Kasumi-1 (cell line): ENCODE measurements at places on chromosomes 4 and X.

DNA sequence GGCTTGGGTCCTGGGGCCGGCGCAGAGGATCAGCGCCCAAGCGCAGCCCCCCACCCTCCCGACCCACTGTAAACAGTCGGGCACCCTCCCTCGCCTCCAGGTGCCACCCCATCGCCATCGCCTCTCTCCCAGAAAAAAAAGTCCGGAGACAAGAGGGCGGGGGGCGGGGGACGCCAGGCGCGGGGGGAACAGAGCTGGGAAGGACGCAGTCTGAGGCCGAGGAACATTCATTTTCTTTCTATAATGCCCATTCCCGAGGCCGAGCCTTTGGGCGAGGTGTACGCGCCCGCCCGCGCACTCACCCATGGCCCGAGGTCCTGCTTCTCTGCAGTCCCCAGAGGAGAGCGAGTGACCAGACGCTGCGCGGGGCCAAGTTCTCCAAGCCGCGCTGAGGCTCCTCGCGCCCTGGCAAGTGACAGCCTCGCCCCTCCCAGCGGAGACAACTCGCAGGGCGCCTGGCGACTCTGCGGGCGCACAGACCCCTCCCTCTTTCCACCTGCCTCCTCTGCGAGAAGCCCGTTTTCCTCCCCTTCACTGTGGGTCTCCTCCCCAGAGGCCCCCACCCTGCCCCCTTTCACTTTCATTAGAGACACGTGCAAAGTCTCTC, 63.5 kb upstream of the WDR17 start:
- peak; percentile 4 for DNase-seq

DNA sequence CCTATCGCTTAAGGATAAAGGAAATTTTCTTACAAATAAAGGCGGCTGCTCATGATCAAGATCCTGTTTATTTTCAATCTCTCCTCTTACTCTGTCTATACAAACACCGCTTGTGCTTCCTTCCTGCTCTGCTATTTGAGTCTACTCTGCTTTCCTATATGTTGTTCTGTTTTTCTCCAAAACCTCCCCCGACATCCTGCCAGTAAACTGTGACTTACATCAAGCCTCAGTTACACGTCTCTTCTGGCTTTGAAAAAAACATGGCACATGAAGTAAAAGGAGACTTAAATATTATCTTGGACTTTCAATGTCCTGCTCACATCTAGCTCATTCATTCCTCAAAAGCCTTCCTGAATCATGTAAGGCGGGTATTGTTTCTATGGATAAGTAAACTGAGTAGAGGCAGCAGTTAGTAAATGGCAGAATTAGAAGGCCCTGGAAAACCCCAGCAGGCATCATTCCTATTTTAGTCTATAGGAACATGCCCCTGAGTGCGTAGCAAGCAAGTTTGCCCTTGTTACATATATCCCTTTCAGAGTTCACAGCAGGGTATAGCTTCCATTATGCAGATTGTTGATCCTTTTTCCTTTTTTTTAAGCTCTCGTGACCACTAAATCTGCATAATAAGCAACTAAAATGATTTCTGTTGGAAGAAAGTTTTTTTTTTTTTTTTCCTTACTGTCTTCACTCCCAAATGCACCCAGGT, 280.1 kb downstream of the RAPGEF2 start:
- no peak for DNase-seq

DNA sequence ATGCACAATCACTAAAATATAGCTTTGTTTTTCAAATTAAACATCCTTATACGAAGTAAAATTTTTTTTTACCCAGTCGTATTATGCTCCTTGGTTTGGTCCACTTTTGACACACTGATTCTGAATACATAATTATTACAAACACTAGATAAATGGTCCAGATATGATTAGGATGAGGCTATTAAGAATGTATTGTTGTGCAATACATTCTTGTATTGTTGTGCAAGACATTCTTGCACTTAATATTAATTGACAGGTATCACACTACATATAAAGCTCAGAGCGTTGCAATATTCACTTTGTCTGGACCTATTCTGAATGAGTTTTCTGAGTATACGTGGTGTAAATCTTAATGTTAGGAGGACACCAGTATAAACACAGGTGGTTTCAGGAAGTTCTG, 464.0 kb downstream of the CFAP47 start:
- no peak for DNase-seq

DNA sequence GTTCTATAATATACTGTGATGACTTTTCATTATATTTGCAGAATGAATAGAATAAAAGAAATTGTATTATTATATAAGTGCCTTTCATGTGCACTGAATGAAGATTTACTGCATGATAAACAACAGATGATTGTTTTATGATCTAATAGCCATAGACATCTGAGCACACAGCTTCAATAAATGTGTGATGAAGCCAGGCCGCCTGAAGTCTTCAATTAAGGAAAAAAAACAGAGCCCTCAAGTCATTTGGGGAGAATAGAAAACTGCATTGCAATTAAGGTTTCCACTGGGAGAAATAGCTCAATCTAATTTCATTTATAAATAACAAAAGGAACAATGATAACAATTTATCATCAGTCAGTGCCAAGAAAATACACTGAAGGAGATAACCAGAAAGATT, 955.2 kb downstream of the FSTL5 start:
- no peak for DNase-seq

GRCh38 chr4:7826176-7826908, 113.3 kb downstream of the AFAP1 start:
- no peak for DNase-seq

DNA sequence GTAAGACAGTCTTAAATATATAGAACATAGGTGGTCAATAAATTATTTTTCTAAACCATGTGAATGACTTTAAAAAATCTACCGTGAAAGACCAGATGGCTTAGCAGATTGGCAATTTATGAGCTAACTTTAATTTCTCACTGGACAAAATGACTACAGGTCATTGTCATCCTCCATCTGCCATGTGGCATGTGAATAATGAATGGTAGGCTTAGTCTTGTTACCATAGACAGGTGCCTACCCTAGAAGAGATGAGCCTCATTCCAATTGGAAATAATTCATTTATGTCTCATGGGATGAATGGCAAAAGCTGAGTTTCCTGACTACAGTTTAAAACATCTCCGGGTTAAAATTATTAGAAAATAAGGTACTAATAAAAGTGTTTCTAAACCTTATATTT, 1043.3 kb downstream of the FAT4 start:
- no peak for DNase-seq

DNA sequence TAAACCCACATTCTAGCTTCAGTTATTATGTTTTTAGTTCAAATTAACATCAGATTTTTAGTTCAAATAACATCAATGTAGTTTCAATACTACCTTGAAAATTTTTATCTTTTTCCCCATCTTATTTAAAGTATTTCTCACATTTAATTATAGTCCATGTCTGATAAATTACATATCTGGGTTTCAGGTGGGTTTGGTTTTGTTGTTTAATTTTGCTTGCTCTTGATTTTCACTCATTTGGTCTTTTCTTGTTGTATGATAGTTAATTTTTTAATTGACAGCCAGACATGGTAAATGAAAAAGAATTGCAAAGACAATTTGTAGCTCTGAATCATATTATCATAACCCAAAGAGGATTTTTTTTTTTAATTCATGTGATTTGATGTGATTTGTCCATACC, 41.9 kb downstream of the GYG2 start:
- DNase-seq = no peak

DNA sequence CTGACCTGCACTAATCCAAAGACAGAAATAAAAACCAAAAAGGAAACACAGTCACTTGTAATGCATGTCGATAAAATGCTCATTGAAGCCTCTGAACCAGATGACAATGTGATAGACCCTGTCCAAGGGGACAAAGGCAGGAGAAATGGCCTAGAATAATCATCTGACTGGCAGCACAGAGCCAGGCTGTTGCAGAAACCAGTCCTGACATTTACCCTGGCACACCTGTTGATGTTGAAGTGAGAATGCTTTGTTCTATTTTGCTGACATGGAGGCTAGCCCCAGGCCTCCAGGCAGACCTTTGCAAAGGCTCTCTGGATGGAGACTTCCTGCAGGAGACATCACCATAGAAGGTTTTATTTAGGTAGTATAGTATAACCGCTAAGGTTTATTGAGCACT, 41.0 kb downstream of the TFDP3 start:
- DNase-seq = no peak

- DNase-seq = no peak
Observed at GRCh38 chr4:56400560-56400959, 13.3 kb upstream of the AASDH start.

GRCh38 chrX:96971812-96972211, 88.1 kb downstream of the RPA4 start:
- DNase-seq = no peak

- DNase-seq = no peak
Observed at GRCh38 chr4:108244606-108245005, 75.9 kb upstream of the LEF1 start.

DNA sequence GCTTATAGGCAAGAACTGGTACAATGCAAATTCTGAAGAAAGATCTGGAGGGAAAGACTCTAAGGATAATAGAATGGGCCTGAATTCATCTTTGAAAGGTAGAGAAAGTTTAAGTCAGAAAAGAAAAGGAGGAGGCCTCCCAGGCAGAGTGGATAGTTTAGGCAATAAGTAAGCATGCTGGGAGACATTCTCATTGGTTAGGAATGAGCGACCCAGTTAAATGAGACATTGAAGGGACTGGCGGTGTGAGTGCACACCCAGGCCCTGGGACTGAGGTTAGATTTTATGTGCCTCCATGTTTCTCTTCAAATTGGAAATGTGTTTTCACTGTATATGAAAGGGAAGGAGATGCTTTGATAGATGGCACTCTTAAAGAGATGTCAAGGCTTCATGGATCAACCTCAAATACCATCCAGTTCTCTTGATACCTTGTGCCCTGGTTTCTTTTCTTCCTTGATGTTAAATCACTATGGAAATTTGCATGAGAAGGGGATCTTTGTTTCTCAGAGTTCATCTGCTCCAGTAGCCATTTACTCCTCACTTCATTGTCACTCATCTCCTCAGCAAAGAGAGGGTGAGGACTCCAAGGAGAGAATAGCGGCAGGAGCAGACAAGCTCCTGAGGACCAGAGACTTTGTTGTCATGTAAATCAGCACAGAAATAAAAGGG, 584.2 kb upstream of the INTU start:
- DNase-seq = no peak

DNA sequence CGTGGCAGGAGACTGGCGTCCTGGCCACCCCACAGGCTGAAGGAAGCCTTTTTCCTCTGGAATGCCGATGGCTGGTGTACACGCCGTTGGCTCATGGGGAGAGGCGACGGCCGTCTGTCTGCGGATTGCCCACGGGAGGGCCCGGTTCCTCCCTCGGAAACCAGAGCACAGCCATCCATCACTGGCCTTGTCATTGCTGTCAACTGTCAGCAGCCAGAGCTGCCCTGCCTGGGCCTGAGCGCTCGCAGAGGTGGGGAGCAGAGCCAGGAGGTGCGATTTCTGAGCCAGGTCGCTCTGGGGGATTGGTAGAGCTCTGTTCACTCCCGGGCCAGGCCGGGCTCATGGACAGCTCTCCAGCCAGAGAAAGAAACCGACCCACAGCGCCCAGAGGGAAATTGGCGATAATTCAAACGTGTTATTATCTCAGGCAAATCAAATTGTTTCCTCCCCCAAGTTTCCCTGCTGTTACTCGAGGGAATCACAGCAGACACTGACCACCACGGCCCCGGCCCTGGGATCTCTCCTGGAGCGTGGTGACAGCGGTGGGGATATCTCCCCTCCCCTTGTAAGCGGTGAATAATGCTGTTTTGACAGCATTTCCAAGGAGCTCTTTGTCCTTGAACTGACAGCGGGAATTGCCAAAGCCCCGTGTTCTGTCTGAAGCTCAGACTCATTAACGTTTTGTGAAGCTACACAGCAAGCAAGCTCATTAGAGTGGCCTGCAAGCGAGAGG, 220.9 kb upstream of the PSAPL1 start:
- no peak for DNase-seq

- DNase-seq = no peak
Observed at GRCh38 chr4:98838531-98838930, 90.4 kb downstream of the EIF4E start.

DNA sequence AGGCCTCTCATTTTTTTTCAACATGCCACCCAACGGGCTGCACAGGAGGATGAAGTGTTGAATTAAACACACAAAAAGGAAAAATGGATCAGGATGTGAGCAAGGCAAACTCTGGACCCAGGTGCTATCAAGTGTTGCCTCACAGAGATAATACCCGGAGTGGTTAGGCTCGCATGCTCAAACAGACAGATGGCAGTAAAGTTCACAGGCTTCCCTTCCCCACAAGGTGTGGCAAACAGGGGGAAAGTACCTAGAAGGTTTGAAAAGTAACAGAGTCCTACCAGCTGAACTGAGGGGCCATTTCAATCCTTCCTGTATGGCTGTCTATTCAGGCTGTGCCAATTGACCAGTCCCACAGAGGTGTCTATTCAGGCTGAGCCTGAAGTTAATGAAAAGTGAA, 123.9 kb upstream of the GC start:
- no peak for DNase-seq

GRCh38 chr4:47729131-47729680, 108.7 kb downstream of the CORIN start:
- DNase-seq = no peak

- no peak for DNase-seq
Observed at GRCh38 chr4:57989430-57989829, 879.2 kb upstream of the IGFBP7 start.

GRCh38 chrX:24025741-24026403, 1.1 kb downstream of the KLHL15 start:
- DNase-seq = no peak

DNA sequence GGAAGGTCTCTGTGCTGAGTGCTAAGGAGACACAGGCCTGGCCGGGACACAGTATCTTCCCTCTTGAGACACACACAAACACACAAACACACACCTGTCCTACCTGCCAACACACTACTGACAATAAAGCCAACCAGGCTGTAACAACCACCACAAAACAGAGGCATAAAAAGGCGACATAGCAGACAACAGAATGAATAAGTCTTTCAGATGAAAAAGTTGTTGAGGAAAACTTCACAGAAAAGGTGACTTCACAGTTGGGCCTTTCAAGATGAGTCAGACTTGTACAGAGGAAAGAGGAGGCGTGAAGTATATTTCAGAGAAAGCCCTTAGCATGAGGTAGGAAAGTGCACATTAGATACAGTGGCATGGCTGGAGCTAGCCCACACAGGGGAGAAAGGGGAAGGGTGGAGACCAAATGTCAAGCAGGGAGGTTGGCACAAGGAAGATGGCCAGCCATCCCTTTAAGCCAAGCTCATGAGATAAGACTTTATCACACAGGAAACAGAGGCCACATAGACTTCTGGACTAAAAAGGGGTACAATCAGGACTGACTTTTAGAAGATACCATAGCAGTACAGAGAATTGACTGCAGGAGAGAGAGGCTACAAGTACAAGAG, 54.0 kb downstream of the SLC9A7 start:
- DNase-seq = peak; percentile 10

- DNase-seq = no peak
Observed at GRCh38 chr4:159358226-159358625, 255.3 kb downstream of the RAPGEF2 start.
